Astrocyte of the spinal cord (primary cell): ENCODE measurements at places on chromosomes 1 and 21.

DNA sequence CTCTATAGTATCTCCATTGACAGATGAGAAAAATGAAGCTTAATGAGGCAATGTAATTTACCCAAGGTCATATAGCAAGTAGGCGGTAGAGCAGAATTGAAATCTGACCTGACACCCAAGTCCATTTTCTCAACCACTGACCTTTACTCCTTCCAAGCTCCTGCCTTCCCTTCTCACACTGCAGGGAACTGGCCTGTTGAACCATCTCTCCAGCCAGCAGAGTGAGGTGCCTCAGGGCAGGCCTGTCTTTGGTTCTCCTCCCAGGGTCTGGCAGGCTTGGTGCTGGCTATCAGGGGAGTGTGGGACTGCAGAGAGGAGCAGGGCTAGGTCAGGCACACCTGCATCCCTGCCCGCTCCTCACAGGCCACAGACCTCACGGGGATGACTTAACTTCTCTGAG, 126.8 kb downstream of the BEND5 start:
- DNase-seq, result no peak

- peak; percentile 28 for DNase-seq
These were observed 30.1 kb upstream of the PLEKHG5 start for GRCh38 chr1:6521536-6521935.

GRCh38 chr1:60274422-60275290, 201.1 kb upstream of the C1orf87 start:
- DNase-seq, result no peak

DNA sequence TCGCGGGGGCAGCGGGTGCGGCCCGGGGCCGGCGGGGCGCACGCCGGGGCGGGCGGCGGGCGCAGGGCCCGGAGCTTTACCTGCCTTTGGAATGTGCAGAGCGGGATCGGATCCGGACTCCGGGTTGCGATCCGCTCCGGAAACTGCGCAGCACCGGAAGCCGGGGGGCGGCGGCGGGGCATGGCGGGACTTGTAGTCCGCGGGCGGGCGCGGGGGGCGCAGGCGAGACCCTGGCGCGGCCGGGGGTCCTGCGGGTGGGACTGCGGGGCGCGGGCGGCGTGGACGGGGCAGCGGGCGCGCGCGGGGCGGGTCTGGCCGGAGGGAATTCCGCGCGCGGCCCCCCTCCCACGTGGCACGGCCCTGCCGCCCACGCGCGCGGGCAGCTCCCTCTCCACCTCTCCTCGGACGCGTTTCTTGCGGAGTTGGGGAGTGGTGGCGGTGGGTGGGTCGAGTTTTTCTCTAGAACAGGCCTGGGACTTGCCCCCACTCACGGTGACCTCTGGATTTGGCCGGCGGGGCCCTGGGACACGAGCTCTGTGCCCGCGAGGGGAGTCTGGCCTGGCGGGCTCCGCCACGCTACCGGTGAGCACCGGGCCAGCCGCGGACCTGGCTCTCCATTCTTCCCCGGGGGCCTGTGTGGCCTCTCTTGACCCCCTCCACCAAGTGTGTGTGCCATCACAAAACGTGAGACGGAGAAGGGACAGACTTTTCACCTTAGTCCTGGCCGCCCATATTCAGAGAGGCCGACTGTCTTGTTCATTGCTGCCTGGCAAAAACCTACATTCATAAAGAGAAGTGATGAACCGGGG, at the start of gene PRDM15:
Gene PRDM15 (minus strand): TSS at position 155 of the 809 bp plus-strand sequence. CDS start 18,981 bp downstream, outside the sequence.
- DNase-seq, result peak; percentile 83

- peak; percentile 7 for DNase-seq
These were observed 1494.8 kb downstream of the KCNT2 start for GRCh38 chr1:195113471-195113870.

- no peak for DNase-seq
These were observed 56.0 kb downstream of the CD247 start for GRCh38 chr1:167462341-167462740.

DNA sequence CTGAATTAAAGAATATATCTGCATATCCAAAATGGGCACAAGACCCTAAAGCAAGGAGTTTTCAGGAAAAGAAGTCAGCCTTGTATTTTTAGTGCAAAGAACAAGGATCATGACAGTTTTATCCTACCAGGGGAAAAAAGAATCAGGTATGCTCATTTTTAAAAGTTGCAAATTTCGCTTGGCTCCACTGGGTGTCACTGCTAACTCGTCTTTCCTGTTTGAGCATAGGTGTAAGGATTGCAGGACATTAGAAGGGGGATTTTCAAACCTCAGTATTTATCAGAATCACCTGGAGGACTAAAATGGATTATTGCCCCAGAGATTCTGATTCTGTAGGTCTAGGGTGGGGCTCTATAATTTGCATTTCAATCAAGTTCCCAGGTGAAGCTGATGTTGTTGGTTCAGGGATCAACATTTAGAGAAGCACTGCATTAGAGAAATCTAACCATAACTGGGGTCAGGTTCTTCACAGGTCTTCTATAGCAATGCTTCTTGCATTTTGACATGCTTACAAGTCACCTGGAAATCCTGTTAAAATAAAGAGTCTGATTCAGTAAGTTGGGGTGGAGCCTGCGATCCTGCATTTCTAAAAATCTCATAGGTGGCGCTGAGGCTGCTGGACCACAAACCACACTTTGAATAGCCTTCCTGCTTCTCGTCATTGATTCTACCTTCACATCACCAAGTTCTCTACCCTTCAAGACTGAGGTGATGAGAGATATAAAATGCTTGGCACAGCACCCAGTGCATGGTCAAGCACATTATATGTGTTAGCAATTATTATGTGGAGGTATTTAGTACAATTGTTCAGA, 39.6 kb downstream of the NUF2 start:
- no peak for DNase-seq

DNA sequence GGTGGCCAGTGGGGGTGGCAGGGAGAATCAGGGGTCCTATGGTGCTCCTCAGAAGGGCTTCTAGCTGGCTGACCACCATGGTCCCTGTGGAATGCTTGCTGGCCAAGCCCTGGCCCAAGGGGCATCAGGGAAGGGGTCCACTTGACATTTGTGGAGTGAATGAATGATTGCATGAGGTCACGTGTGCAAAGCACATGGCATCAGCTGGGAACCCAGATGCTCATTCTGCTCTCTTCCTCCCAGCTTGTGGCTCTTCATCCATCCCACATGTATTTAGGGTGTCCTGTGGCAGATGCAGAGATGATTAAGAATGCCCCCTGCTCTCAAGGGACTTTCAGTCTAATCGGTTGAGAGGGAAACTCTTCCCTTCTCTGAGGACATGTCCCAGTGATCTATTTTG, 27.1 kb upstream of the PADI4 start:
- DNase-seq, result no peak

DNA sequence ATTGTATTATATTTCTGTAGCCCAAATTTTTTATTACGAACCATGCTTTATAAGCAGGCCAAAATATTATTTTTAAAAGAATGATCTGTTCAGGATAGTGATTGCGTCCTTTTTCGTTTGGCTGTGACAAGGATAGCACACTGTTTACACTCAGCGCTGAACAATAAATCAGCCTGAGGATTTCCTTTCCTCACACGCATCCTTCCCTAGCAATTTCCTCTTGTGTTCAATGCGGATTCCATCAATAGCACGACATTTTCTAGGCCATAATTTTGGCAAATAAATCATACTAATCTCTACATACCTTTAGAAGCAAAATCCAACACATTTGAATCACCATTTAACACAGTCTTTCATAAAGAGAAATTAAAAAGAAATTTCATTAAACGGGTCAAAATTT, 1.6 kb upstream of the VAV3 start:
- DNase-seq, result no peak

DNA sequence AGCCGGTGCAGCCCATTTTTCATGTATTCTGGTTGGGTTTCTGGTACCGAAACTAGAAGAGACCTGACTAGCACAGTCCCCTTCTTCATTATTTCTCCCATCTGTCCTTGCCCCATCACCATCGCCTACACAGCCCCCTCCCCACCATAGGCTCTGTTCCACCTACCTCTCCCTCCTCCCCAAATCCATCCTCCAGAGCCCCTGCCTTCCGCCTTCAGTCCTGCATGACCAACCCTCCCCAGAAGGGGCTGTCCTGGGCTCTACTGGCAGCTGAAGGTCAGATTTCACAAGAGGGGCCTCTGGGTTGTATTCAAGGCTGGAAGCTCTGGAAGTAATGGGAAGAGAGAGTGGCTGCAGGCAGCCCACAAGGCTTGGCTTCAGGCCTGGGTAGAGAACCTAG, 55.2 kb downstream of the SDC3 start:
- no peak for DNase-seq

GRCh38 chr1:165698761-165699052, 345 bp upstream of the ALDH9A1 start:
- no peak for DNase-seq

DNA sequence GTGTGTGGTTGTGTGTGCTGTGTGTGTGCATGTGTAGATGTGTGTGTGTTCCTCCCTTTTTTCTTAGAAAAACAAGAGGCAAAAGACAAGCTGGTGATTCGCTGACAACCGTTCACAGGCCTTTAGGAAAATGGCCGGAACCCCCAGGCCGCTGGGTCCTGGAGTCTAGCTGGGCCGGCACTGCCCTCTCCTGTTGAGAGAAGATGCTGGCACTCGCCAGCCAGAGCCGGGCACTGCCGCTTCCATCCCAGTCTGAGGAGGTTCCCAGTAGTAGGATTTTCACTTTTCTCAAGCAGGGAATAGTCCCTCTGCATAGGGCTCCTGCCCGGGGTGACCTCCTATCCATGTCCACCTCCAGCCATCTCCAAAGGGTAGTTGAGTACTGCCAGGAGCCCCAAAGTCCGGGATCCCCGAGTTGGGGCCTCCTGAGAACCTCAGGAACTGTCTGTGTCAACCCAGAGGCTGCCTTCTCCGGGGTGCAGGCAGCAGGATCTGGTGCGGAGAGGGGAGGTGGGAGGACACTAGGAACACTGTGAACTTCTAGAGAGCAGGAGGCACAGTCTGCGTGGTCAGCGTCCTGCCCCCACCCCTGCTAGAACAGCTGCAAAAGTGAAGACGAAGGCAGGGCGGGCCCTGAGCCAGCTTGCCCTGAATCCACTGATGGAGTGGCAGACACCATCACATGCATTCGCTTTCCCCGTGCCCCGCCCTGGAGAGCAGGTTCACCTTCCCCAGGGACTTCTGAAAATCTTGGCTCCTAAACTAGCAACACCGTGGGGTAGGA, 44.1 kb upstream of the ARHGEF16 start:
- DNase-seq, result peak; percentile 70

- DNase-seq, result no peak
These were observed 96.2 kb downstream of the BEND5 start for GRCh38 chr1:48680411-48681035.

GRCh38 chr1:155946633-155947219, 5.3 kb downstream of the RXFP4 start:
- DNase-seq, result no peak

- DNase-seq, result peak; percentile 34
These were observed 79.8 kb upstream of the ROR1 start for GRCh38 chr1:63693944-63694571.
